Amygdala (tissue), 56 donors: ENCODE measurements at places on chromosomes 13 and 19.
A peak's percentile ranks its signal among the peaks of the same experiment; 100 is the strongest.

DNA sequence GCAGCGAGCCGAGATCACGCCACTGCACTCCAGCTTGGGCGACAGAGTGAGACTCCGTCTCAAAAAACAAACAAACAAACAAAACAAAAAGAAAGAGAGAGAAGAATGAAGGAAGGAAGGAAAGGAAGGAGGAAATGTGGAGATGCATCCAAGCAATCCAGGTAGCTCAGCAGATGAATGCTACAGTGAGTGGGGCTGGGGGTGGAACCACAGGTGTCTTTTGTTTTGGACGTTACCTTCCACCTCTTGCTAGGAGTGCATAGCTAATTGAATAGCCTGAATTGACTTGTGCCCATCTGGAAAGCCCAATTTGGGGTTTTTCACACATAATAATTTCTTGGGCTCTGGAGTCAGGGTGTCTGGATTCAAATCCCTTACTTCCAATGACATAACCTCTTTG is 66.0 kb upstream of the GTF3A start:
- no peak for DNase-seq

DNA sequence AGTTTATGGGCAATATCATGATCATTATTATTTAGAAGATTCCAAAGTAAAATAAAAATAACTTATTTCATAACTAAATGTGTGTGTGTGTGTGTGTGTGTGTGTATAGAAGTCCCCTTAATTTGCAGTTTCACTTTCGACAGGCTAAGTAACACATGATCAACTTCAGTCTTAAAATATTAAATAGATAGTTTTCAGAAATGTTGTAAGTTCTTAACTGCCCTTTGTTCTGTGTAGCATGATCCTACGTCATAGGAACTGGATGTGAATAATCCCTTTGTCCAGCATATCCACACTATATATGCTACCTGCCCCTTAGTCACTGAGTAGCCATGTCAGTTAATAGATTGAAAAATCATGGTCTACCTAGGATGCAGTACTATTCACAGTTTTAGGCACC is 1863.5 kb upstream of the PCDH20 start:
- DNase-seq, result no peak

- DNase-seq, result no peak
Measured at GRCh38 chr13:90321281-90321931, 1026.1 kb upstream of the MIR17HG start.

DNA sequence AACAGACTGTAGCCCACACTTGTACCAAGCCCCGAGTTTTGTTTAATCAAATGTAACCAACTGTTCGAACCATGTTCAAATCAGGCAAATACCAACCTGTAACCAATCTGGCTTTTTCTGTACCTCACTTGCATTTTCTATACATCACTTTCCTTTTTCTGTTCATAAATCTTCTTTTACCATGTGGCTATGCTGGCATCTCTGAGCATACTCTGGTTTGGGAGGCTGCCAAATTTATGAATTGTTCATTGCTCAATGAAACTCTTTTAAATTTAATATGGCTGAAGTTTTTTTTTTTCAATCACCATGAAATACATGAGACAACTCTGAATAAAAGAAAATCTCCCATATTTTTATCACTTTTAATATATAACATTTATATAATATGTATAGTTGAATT is 256.1 kb downstream of the SLITRK6 start:
- no peak for DNase-seq

DNA sequence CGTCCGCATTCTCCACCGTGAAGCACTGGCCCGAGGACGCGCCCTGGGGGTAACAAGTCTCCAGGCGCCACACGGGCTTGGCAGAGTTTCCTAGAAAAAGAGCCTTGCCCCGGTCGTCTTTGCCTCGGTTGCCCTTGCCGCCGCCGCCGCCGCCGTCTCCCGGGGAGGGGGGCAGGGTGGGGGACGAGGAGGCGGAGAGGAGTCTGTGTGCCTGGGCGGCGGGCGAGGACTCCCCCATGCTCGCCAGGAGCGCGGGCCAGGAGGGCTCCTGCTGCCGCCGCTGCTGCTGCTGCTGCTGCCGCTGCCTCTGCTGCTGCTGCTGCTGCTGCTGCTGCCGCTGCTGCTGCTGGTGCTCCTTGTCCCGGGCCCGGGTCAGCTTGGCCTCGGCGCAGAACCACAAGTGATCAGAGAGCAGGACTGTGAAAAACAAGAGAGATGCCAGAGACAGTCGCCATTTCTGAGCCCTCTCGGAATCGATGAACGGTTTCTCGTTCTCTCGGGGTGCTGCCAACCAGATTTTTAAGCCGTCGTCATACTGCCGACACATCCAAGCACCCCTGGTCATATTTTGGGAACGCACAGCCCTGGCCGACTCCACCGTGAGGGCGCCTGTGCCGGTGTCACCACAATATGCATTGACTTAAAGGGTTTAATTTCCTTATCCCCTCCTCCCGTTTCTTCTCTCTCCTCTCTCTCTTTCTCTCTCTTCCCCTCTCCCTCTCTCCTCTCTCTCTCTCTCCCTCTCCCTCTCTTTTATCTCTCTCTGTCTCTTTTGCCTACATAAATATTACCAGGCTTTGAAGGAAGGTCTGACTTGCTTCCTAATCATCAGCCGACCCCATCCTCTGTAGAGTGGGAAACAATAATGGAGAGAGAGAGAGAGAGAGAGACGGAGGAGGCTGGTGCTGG is 349.1 kb downstream of the LIG4 start:
- no peak for DNase-seq

DNA sequence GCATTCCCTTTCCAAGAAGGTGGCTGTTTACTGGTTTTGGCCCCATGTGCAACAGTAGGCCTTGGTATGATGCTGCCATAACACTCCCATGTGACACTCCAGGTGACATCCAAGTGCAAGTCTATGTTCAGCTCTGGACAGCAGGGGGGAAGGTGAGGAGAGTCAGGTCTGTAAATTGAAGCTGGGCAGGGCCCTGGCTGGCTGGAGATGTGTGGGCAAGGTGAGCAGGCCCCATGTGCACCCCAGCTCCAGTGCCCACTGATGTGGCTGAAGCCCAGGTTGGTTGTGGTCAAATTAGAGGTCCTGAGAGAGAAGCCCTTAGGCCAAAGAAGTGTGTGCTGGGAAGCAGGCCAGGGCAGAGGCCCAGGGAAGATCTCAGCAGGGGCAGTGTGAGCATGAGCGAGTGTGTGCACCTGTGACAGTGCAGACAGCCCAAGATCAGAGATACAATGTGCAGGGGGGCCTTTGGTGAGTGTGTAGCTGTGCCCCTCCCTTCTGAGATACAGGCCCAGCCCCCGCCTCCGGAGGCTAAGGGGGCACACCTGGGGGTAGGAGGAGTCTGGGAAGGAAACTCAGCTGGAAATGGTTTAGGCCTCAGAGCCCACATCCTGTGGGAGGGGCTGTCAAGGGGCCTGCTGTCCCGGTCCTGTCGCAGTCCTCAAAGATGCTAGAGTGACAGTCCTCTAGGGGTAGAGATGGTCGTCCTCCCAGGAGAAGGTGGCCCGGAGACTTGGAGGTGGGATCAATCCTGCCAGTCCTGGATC is 18.6 kb downstream of the DEDD2 start:
- no peak for DNase-seq

DNA sequence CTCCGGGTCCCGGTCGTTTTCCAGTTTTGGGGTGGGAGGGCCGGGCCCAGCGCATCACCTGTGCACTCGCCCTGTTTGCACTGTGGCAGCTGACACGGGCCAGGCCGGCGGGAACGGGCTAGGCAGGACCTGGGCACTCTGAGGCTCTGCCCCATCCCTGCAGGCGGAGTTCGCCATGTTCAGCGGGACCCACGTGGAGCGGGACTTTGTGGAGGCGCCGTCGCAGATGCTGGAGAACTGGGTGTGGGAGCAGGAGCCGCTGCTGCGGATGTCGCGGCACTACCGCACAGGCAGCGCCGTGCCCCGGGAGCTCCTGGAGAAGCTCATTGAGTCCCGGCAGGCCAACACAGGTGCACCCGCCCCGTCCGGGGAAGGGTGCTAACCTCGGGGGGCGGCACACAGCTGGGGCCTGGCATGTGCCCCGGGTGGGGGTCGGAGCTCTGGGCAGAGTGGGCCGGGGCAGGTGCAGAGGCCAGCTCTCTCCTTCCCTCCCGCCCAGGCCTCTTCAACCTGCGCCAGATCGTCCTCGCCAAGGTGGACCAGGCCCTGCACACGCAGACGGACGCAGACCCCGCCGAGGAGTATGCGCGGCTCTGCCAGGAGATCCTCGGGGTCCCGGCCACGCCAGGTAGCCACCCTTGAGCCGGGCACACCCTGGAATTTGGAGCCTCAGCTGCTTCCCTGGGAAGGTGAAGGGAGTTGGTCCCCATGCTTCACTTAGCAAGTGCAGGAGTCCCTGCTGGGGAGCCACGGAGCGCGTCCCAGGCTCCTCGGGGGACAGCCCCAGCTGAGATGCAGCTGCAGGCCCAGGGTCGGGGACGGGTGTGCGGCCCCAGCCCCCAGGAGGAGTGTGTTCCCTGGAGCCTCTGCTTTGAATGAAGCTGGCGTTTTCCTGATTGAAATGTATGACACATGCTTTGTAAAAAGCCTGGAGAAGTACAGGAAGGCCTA is 9.3 kb upstream of the ZNF554 start:
- no peak for DNase-seq

DNA sequence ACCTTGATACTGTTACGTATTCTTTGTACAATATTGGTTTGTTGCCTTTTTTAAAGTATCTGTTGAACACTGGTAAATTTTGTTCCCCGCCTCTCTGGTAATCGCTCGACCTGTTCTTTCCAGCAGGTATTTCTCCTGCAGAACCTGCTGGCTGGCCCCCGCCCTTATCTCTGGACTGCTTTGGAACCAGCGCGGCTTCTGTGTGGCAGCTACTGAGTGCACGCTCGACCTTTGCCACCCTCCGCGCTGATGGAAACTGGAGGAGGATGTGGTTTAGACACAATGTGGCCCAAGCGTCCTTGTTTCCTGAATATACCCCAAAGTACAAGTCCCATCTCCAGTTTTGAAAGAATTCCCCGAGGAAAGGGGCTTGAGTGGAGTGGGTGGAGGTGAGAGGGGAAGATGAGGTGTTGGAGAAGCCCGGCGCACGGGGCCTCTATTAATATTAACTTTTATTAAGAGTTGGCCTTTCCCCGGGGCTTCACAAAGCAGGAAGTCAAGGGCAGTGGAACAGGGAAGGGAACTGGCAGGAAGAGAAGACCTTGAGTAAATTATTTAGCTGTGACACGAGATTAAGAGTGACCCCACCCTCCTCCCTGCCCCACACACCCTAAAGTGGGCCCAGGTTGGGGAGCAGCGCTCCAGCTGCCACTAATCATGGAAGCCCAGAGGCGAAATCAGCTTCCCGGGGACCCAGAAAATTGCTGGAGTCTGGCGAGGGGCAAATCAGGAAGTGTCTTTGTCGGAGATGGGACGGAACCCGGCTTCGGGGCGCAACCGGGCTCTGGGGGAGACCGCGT is 16.0 kb downstream of the CDX2 start:
- DNase-seq, result no peak

DNA sequence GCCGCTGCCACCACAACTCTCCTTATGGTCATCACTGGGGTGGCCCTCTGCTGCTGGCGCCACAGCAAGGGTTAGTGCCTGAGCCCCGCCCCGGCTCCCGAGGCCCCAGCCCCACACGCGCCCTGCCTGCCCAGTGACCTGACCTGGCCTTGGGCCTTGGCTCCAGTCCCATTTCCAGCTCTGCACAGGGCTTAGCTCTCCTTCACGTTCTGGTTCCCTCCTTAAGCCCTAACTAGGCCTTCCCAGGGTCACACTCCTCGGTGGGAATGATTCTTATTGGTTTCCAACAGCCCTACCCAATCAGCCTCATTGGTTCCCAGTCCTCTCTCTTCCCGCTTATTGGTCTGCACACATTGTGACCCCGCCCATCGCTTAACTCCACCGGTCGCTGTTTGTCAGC is 5.8 kb downstream of the KIRREL2 start:
- no peak for DNase-seq

GRCh38 chr19:7488736-7489353 is at the start of gene PEX11G:
PEX11G (minus strand) TSS chr19:7489035; CDS start chr19:7489010, 25 bp downstream.
- peak; percentile 55 for DNase-seq

DNA sequence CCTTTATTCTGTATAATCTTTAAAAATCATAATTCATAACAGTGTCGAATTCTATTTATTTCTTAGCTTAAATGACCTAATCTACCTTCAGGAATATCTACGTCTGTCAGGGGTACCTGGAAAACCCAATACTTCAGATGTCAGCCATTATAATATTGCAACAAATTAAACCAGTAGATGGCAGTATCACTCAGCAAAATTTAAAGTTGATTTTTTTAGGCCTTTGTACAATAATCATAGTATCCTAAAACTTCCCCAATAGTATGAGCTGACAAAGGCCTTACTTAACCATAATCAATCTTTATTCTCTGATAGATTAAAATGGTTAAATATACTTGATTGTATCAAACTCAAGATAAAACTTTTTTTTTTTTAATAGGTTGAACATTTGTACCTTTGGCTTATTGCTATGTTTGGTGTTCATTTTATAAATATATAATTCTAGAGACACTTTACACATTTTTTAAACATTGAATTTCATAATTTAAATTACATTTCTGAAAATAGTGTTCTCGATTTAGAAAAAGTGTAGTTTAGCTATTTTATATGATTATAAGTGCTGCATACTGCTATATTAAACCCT is 830.2 kb upstream of the SPRY2 start:
- no peak for DNase-seq

- DNase-seq, result no peak
Measured at GRCh38 chr13:88153353-88153752, 482.2 kb downstream of the SLITRK5 start.

DNA sequence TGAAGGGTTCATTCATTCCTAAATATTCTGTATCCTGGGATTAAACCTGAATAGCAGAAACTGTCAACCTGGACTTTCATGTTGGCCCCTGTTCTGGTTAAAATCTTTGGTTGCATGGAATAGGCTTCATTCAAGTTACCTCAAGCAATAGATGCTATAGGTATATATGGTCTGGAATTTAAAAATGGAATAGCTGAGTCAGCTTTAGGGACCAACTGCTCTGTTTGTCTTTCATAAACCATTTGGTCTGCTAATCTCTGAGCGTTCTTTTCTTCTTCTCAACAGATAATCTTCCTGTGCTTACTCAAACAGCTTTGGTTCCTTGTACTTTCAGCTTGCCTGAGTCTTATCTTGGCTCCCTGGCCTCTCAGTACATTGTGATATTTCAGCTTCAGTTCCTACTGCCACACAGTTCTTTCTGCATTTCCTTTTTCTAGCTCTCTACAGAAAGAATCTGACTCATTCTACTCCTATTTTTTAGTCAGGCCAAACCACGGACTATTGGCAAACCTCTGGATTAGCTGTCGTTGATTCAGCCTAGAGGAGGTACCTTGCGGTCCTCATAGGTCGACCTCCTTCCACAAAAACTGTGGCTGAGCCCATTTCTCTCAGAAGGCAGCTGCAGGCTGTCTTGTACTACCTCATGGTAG is 35.9 kb upstream of the MAB21L1 start:
- DNase-seq, result no peak

- DNase-seq, result no peak
Measured at GRCh38 chr13:33636243-33636642, 181.7 kb upstream of the RFC3 start.

- DNase-seq, result no peak
Measured at GRCh38 chr19:15320116-15320515, 12.2 kb downstream of the BRD4 start.
